A549 treated with ZK216348 at 1 μM for 4 hours (cell line): ENCODE measurements at places on chromosomes 4 and X. TPM values are rescaled to one million over a fixed set of nuclear protein-coding genes. Genes with fewer than 3 reads are reported as not detected.

F8A3 gene
- 0.38 to 2.1 TPM (median 1.0 TPM) in 5 replicates for total RNA-seq

CTAG2 gene
- total RNA-seq: not detected in 5 replicates

RBM46 gene
- not detected in 5 replicates for total RNA-seq

TRAM1L1 gene
- total RNA-seq: 0.18 to 0.66 TPM (median 0.56 TPM) in 5 replicates

GLOD5 gene
- total RNA-seq: not detected in 5 replicates

CLCN4 gene
- 3.1 to 6.3 TPM (median 4.2 TPM) in 5 replicates for total RNA-seq

VSIG1 gene
- total RNA-seq: 0.33 to 0.59 TPM (median 0.47 TPM) in 5 replicates
